ENCODE measurements at places on chromosomes 7 and 10. TPM values are rescaled to one million over a fixed set of nuclear protein-coding genes. Genes with fewer than 3 reads are reported as not detected.
A peak's percentile ranks its signal among the peaks of the same experiment; 100 is the strongest.

GRCh38 chr7:41881331-41882130 is 178.6 kb upstream of the INHBA start:
- DNase-seq: peak; percentile 98

DNA sequence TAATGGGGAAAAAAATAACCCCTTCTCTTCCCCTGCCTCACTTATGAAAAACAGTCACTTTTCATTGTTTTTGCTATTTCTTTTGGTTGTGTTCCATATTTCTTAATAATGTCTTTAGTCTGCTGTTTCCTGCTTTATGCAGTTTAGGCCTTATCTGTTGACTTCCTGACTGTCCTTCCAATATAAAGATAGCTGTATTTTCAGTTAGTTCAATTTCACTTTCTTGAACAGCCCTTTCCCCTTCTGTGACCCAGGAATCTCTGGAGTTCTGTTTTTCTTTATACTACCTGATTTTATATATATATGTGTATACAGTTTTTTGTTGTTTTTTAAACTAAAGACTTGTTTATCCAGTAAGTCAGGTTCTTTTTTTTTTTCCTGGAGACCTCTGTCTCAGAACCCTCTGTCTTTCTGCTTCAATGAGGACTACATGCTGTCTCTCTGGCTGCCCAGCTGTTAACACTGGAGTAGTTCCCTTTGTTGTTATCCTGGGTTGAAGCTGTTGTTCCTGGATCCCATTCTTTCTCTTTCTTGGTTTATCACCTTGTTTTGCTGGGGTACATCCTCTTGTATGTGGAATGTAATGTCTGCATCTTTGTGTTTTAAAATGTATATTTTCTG is 87.2 kb downstream of the GSDME start:
- no peak for DNase-seq

GRCh38 chr10:51894771-51895578 is 195.6 kb upstream of the CSTF2T start:
- DNase-seq: no peak

- DNase-seq: no peak
Measured at GRCh38 chr10:27399871-27400270, 104.2 kb upstream of the RAB18 start.

GRCh38 chr10:29859521-29860130 is 199.8 kb downstream of the JCAD start:
- DNase-seq: no peak

GRCh38 chr7:31019509-31019908 is 32.6 kb upstream of the ADCYAP1R1 start:
- DNase-seq: no peak

DNA sequence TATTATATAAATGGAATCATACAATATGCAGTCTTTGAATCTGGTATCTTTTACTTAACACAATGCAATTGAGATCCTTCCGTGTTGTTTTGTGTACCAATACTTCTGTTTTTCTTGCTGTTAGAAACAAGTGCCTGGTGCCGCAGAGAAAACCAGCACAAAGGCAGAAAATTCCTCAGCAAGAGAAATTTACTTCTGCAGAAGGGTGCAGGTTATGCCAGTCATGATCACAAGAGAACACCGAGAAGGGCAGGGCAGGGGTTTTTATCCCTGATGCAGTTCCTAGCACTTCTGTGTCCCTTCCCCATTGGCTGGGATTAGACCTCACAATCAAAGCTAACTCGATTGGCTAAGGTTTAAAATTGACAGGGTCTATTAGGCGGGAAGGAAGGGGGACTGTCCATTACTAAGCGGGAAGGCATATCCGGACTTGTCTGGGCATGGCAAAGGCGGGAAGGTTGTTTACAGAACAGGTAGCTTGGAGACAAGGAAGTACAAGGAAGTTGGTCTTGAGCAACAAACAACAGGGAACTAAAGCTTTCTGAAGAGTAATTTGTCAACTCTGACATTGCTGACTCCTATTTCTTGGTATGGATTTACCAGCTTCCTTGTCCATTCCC is 2.4 kb upstream of the ZNF33B start:
- no peak for DNase-seq

DNA sequence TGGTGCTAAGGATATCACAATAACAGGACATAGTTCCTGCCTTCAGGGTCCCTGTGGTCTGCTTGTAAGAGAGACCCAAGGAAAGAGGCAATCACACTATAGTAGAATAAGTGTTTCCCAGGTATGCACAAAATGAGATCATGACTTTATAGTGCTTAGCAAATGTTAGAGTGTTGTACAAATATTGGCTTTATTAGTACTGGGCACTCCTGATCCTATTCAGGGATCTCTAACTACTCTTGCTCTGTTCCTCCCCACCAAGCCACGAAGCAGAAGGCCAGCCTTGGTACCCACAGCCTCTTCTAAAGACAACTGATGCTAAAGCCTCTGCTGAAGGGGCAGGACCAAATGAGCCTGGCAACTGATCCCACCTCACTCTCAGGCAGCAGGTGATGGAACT is 75.1 kb downstream of the HERPUD2 start:
- DNase-seq: no peak

GRCh38 chr10:30813872-30814481 is 184.4 kb upstream of the LYZL2 start:
- DNase-seq: no peak

The SNCG gene
- 0.33 TPM for total RNA-seq

The FAM25C gene
- not detected for total RNA-seq

The UTF1 gene
- total RNA-seq: not detected

The LRRN3 gene
- 0.18 TPM for total RNA-seq

The INHBA gene
- total RNA-seq: 0.05 TPM

The ATOH7 gene
- not detected for total RNA-seq
